NCI-H510A (cell line): ENCODE measurements at places on chromosomes 11 and 22.

DNA sequence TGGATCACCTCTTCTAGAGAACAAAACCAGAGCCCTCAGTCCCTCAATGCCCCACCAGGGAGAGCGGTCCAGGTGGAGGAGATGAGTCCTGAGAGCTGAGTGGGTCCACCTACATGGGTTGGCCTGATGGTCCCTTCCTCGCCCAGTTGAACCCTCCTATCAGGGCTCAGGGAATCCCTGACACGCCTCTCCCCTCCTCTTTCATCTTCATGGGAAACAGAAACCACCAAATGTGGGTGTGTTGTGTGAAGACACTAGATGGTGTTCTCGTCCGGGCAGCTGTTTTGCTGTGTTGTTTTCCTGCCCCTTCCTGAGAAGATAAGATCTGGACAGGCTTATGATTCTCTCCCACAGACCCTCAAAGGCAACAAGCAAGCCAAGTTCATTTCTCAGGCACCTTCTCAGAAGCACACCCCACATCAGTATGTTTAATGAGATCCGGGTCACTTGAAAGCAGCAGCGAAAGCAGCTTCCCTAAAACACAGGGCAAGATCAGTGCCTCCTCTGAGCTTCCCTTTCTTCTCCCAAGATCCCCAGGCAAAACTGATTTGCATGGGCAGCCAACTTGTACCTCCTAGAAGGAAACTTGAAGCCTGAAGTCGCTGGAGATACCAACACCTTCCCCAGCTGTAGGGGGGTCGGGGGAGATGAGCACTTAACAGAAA lies 35.3 kb upstream of the POU2AF1 start:
- no peak for DNase-seq

DNA sequence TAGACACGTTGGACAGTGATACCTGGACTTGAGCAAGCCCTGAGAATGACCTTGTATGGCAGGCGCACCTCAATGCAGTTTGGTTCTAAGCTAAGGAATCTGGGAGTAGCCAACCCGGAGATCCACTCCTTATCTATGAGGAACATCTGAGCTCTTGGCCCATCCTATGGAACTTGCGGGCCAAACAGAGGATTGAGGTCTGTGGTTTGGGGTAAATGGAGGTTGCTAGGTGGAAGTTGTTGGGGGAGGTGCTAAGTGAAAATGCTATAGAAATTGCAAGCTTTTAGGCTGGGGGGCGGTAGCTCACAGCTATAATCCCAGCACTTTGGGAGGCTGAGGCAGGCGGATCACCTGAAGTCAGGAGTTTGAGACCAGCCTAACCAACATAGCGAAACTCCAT lies 8.9 kb downstream of the GDPD5 start:
- no peak for DNase-seq

- no peak for DNase-seq
Measured at GRCh38 chr11:79447038-79447786, 6.4 kb upstream of the TENM4 start.

DNA sequence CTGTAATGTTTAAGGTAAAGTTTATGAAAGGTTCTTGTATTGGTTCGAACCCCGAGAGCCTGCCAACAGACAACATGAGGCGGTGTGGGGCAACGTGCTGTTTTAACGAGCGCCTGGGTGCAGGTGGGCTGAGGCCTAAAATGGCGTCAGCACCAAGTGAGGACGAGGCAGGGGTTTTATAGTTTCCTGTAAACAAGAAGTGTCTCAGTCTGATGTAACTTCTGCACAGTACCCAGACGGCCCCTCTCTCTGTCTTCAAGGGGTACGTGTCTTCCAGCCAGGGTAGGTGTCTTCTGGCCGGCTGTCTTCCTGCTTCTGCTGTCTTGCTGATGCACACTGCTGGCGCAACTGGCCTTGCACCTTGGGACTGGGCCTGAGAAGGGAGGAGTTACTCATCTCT lies 2.7 kb downstream of the PPFIBP2 start:
- DNase-seq: no peak

DNA sequence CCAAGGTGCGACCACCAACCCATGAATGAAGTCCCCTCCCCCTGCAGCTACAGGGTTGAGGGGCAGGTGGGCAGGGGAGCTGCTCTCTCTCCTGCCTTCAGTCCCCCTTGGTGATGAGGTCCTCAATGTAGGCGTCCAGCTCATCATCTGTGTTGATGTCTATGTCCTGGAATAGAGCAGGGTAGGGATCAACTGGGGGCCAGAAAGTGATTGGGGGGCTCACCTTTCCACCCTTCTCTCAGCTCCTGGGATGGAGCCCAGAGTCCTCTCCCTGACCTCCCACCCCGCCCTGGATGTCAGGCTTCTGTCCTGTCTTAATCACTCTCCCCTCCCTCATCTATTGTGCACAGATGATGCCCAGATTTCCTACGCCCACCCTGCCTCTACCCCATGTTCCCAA lies 41.9 kb downstream of the MORC2 start:
- no peak for DNase-seq

DNA sequence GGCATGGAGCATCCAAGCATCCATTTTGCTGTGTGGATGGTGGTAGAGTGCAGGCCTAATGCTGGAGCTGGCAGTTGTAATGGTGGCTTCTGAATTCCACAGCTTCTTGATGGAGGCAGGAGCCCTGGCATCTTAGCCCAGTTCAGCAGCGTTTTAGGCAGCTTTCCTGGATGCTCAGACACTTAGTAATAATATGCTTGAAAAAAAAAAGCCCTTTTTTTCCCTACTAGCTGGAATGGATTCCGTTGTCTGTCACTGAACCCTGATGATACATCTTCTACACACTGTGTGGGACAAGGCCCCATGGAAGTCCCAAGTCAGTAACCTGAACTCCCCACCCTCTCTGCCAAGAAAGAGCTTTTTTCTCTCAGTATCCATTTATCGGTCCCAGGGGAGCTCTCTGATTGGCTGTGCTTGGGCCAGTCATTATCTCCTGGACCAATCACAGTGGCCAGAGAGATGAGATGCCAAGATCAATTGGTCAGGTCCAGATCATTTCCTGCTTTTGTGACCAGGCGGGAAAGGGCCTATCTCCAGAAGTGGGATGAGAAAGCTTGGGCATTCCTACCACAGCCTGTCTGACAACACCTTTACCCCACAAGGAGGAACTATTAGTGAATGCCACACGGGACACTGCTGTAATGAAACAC lies 34.2 kb downstream of the MCM5 start:
- no peak for DNase-seq

DNA sequence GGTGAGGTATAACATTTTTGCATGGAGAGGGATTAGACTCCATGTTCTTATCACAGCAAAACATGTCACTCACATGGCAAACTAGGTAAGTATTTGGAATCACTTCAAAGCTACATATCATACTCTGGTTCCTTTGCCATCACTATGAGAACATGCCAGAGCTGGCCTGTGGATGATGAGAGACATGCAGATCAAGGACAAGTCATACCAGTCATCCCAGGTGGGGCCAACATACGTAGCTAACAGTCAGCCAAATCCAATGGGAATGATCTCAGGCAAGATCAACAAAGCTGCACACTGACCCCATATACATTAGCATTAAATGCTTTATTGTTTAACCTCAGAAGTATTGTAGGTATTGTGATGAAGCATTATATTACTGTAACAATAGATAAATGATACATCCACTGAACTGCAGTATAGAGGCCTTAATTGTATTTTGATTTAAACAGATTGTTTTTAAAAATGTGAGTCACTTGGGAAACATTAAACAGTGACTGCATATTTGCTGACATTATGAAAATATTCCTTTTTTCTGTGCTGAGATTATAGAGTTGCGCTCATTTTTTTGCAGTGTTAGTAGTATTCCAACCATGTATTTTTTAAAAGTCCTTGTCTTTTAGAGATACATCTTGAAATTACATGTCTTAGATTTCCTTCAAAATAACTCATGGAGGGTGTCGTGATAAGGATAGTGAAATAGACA lies 37.3 kb upstream of the ARL14EP start:
- DNase-seq: no peak

GRCh38 chr11:12478743-12479142 lies 101.4 kb downstream of the PARVA start:
- DNase-seq: no peak

GRCh38 chr11:19806251-19806650 lies 93.6 kb downstream of the NAV2 start:
- no peak for DNase-seq

- no peak for DNase-seq
Measured at GRCh38 chr11:34449013-34449412, 10.3 kb downstream of the CAT start.
